ENCODE measurements at places on chromosomes 11 and 22. TPM values are rescaled to one million over a fixed set of nuclear protein-coding genes. Genes with fewer than 3 reads are reported as not detected.

TRIM51 gene
- total RNA-seq, result not detected

FREY1 gene
- 1.0 TPM for total RNA-seq

MRTFA gene
- total RNA-seq, result 59.9 TPM

OR2AT4 gene
- not detected for total RNA-seq

OR52I1 gene
- not detected for total RNA-seq

OR10G4 gene
- total RNA-seq, result not detected

HSPB2 gene
- total RNA-seq, result 4.4 TPM

APBB1 gene
- 43.7 TPM for total RNA-seq

USP35 gene
- total RNA-seq, result 7.7 TPM

LDHAL6A gene
- not detected for total RNA-seq

FOSL1 gene
- total RNA-seq, result 3.2 TPM

ANGPTL5 gene
- total RNA-seq, result not detected

UEVLD gene
- 23.1 TPM for total RNA-seq

OR51B4 gene
- not detected for total RNA-seq

NEFH gene
- total RNA-seq, result 0.60 TPM

RFPL2 gene
- not detected for total RNA-seq

OR51V1 gene
- total RNA-seq, result not detected

ACCS gene
- 39.0 TPM for total RNA-seq

TCN2 gene
- total RNA-seq, result 71.3 TPM

JOSD1 gene
- 42.8 TPM for total RNA-seq

IRAG1 gene
- total RNA-seq, result 38.1 TPM

GLB1L3 gene
- total RNA-seq, result 0.06 TPM

AGBL2 gene
- total RNA-seq, result 5.6 TPM

GAS2 gene
- total RNA-seq, result 4.5 TPM

KRTAP5-2 gene
- not detected for total RNA-seq

SCGB2A2 gene
- total RNA-seq, result not detected

PAMR1 gene
- 2.2 TPM for total RNA-seq

TMEM41B gene
- total RNA-seq, result 32.4 TPM
